Activated CD4-positive, CD25-positive, alpha-beta regulatory T cell treated with anti-CD3 and anti-CD28 coated beads, Interleukin-2, amount 50 U/mL, for 16 hours (primary cell): ENCODE measurements at places on chromosomes 6 and 20.
A peak's percentile ranks its signal among the peaks of the same experiment; 100 is the strongest.

- no peak for DNase-seq
Measured at GRCh38 chr20:17896771-17897369, 71.7 kb downstream of the SNX5 start.

DNA sequence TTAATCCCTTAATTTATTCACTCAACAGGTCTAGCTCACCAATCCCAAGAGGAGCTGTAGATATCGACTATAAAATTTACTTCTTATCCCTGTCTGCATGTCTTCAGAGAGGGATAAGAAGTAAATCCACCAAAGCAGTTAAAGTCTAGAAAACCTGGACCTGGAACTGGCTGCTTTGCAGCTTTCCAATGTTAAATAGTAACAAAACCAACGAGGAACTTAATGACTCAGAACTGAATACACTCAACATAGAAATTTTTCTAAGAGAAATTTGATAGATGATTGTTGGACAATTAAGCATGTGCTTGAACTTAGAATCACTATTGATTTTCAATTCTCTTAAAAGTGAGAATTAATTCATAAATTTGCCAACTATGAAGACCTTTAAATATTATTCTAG, 11.5 kb upstream of the TMEM244 start:
- DNase-seq = no peak

DNA sequence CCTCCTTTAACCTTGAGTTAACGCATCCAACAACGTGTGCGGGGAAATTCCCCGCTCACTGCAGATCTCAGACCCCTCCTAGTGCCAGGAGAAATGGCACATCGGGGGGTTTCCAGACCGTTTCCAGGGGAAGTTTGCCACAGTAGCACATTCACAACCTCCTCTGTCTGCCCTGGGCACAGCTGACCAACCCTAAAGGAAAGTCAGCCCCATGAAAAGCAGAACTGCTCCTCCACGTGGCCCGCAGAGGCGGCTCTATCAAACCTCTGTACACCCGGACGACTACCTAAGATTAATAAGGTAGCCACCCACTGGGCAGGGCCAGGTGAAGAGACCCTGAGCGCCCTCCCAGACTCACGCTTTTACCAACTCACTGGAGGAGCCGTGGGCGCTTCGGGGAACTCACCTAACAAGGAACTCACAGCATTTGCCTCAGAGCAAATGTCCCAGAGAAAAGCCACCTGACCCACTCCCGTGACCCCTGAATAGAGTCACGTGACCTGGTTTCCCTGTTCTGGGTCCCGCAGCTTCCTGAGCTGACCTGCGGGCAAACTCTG, 93.1 kb downstream of the PRND start:
- peak; percentile 33 for DNase-seq

DNA sequence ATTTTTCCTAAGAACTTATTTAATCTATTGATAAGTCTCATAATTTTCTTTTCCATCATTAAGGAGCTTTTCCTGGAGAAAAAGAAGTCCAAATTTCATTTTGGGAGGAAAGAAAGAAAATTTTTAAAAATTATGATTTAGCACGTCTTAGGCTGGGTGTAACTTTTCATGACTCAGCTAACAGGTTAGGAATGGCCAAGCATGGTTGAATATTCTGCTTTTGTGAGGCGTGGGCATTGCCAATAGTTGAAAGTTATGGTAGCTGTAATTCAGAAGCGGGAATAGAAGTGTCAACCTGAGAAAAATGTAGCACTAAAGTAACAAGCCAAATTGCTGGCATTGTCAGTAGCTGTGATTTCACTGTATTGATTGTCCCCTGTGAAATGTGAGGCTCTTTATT, 77.2 kb upstream of the ARID1B start:
- no peak for DNase-seq

DNA sequence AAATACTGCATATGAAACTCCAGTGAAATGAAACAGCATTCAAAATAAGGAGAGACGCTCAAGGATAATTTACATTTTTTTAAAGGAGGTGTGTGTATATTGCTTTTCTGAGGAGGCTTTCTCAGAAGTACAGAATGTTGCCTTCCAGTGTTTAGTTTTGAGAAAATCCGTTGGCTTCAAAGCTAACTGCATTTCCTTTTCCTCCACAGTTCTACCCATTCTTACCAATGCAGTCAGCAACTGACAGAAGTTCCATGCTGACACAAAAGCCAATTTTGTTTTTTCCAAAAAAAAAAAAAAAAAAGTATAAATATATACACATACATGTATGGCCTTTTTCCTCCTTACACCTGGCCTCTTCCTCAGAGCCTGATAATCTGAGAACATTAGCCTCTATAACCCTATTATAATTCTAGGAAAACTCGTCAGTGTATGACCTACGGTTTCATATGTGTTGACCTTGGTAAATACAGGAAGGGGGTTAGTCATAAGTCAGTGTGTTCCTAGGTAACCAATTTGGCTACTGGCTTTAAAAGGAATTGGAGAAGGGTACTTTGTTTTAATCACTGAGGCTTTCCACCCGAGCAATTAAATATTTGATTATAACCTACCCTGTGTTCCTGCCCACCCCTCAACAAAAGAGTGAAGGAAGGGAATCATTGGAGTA, 24.2 kb downstream of the MGME1 start:
- no peak for DNase-seq

- no peak for DNase-seq
Measured at GRCh38 chr20:4470375-4470774, 251.3 kb upstream of the PRND start.

GRCh38 chr6:75287424-75287823, 2.8 kb upstream of the TMEM30A start:
- DNase-seq = no peak

- DNase-seq = no peak
Measured at GRCh38 chr6:40350747-40351217, 236.4 kb downstream of the LRFN2 start.

DNA sequence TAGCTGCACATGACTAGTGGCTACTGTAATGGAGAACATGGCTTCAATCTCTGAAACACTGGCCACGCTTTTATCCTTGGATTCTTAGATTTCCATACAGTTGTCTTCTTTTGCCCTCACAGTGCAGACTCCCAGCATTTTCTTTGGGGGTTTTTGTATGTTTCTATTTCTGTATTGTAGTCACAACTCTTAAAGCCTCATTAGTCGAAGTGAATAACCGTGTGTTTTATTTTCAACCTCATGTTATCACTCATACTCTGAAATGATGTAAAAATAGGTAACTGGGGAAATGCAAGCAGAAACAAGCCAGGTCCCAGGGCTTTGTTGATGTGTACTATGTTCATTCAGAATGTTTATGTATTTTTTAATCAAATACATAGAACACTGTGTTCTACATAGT, 162.9 kb downstream of the JARID2 start:
- no peak for DNase-seq

DNA sequence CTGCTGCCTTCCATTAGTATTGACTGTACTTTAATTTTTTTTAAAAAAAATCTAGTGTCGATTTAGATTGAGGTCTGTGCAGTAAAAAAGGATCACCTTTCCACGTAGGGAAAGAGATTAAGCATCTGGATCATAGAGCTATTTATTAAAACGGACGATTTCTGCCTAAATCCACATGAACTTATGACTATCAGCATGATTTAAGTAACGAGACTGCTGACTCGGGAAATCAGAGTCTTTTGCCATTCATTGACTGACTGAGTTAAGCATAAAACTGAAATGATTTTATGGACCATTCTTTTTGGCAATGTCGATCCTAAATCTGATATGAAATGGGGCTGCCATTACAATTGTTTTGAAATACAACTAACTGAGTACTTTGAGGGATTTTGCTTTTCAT, 261.7 kb downstream of the SAMD5 start:
- DNase-seq = no peak

DNA sequence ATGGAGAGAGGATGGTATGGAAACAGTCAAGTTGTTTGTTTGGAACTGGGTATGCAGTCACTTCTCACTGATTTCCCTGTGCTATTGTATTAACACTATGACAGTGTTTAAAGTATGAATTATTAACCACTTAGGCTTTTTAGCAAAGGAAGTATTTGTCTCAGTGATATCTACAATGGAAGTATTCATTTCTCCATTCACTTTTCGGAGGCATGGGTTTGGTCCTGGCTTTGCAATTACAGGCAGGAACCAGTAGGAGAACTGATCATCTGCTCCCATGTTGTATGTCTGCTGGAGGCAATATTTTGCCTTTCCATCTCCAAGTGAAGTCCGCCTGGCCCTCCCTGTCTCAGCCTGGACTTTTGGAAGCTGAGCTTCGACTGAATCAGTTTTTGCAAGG, 30.6 kb upstream of the EXOC2 start:
- no peak for DNase-seq

GRCh38 chr20:20017844-20018185, 653 bp downstream of the NAA20 start:
- no peak for DNase-seq

- DNase-seq = no peak
Measured at GRCh38 chr6:34295721-34296120, 46.9 kb upstream of the SMIM29 start.
